ENCODE measurements at places on chromosomes 5 and 9. TPM values are rescaled to one million over a fixed set of nuclear protein-coding genes. Genes with fewer than 3 reads are reported as not detected.

C8G gene
- 7.3 TPM for total RNA-seq

ISL1 gene
- total RNA-seq = not detected

UBAC1 gene
- total RNA-seq = 22.7 TPM

AOPEP gene
- total RNA-seq = 20.6 TPM

AGXT2 gene
- not detected for total RNA-seq

PCDHGC4 gene
- 0.31 TPM for total RNA-seq

LMX1B gene
- total RNA-seq = not detected

PCDHB14 gene
- not detected for total RNA-seq

YTHDC2 gene
- total RNA-seq = 37.7 TPM

SLC12A7 gene
- total RNA-seq = 81.3 TPM

AMBP gene
- not detected for total RNA-seq

GRCh38 chr5:87231037-87231808 lies 36.5 kb upstream of the RASA1 start:
- H3K27ac ChIP-seq = no peak overlapping the region
- H3K4me1 ChIP-seq = peaks cover 4% of the 10 kb centered on the region
- peak; percentile 22 for DNase-seq
- H3K36me3 ChIP-seq = no peaks in the 10 kb centered on the region

DNA sequence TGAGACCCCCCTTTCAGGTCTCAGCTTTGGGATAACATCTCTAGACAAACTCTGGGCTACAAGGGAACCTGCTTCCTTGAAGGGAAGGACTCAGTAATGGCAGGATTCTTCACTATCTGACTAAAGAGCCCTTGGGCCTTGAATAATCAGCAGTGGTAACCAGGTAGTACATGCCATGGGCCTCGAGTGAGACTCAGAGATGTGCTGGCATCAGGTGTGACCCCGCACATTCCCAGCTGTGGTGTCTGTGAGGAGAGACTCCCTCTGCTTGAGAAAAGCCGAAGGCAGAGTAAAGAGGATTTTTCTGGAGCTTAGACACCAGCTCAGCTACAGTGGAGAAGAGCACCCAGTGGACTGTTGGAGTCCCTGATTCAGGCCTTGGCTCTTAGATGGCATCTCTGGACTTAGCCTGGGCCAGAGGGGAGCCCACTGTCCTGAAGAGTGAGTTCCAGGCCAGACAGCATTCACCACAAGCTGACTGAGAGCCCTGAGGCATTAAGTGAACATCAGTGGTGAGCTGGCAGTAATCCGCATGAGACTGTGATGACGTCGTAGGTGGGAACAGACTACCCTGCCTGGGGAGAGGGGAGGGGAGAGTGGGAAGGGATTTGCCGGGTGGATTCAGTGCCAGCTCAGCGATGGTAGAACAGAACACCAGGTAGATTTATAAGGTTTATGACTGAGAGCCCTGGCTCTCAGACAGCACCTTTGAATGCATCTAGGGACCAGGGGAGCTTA lies 5.3 kb upstream of the ZNF782 start:
- H3K4me1 ChIP-seq = peaks cover 3% of the 10 kb centered on the region
- no peak for DNase-seq
- peaks cover 2% of the 10 kb centered on the region for H3K36me3 ChIP-seq
- no peak overlapping the region for H3K4me3 ChIP-seq

- H3K27me3 ChIP-seq = no peaks in the 10 kb centered on the region
- no peaks in the 10 kb centered on the region for H3K36me3 ChIP-seq
- H3K27ac ChIP-seq = no peak overlapping the region
- H3K4me1 ChIP-seq = no peaks in the 10 kb centered on the region
- no peak overlapping the region for H3K4me3 ChIP-seq
- peak; percentile 20 for DNase-seq
Observed at GRCh38 chr5:33423018-33423630, 17.6 kb upstream of the TARS1 start.

- H3K27ac ChIP-seq = no peak overlapping the region
- no peaks in the 10 kb centered on the region for H3K27me3 ChIP-seq
- no peaks in the 10 kb centered on the region for H3K36me3 ChIP-seq
- no peak overlapping the region for H3K4me3 ChIP-seq
- no peak for DNase-seq
- no peaks in the 10 kb centered on the region for H3K4me1 ChIP-seq
Observed at GRCh38 chr9:27799326-27799725, 226.0 kb upstream of the C9orf72 start.

DNA sequence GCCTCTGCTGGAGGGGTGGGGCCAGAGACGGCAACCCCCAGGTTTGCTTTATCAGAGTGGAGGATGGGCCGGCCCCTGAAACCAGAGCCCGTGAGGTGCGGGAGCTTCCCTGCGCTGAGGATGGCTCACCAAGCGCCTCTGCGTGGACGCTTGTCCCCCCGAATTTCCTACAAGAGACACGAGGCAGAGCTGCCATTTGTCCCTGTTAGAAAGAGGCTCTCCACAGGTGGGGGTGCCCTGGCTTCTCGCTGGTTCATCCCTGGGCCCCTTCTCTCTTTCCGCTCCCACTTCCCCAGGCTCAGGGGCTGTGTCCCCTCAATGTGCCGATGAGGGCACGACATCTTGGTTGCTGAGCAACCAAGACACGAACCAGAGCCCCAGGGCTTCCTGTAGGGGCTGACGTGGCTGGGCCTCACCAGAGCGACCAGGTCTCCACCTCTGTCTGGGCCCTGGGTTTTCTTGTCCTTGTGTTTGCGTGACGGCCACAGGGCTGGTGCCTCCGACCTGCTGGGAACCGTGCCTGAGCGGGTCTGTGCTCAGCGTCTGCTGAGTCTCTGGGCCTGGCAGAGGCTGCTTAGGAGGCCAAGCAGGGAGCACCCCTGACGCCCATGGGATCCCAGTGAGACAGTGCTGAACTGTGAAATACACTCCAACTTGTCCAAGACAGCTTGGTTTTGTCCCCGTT lies 119.6 kb upstream of the COL5A1 start:
- no peaks in the 10 kb centered on the region for H3K36me3 ChIP-seq
- H3K4me1 ChIP-seq = no peaks in the 10 kb centered on the region
- DNase-seq = no peak
- no peak overlapping the region for H3K4me3 ChIP-seq
- H3K27me3 ChIP-seq = no peaks in the 10 kb centered on the region

DNA sequence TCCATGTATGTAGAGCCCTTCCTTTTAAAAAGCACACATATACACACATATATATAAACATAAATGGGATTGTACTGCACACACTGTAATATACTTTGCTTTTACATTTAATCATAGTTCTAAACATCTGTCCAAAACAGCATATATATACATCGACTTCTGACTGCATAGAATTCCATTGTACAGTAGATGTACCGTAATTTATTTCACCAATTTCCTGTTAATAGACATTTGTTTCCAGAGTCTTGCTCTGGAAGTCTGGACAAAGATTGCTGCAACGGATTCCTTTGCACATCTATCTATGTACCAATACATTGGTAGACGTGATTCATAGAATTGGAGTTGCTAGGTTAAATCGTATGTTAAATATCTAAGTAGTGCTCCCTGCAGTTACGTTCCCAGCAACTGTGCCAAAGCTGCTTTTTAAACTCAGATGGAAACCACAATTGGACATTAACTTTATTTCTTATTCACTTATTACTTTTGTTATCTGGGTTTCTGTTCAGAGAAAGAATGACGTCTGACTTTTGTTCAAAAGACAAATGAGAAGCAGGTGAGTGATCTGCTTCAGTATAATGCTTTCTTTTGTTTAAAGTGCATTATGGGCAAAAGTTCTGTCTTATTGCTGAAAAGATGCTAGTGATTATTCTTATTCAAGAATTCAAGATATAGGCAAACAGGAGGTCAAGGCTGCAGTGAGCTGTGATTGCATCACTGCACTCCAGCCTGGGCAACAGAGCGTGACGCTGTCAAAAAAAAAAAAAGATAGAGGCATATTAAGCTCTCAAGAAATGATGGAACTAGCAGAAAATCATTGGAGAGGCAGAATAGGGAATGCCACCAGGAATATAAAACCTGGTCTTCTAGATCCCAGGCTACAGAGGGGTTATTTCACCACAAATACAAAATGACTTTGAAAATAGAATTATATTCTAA lies 138.2 kb downstream of the FGF1 start:
- H3K4me1 ChIP-seq = no peaks in the 10 kb centered on the region
- H3K36me3 ChIP-seq = no peaks in the 10 kb centered on the region
- H3K27ac ChIP-seq = no peak overlapping the region
- H3K4me3 ChIP-seq = no peak overlapping the region

DNA sequence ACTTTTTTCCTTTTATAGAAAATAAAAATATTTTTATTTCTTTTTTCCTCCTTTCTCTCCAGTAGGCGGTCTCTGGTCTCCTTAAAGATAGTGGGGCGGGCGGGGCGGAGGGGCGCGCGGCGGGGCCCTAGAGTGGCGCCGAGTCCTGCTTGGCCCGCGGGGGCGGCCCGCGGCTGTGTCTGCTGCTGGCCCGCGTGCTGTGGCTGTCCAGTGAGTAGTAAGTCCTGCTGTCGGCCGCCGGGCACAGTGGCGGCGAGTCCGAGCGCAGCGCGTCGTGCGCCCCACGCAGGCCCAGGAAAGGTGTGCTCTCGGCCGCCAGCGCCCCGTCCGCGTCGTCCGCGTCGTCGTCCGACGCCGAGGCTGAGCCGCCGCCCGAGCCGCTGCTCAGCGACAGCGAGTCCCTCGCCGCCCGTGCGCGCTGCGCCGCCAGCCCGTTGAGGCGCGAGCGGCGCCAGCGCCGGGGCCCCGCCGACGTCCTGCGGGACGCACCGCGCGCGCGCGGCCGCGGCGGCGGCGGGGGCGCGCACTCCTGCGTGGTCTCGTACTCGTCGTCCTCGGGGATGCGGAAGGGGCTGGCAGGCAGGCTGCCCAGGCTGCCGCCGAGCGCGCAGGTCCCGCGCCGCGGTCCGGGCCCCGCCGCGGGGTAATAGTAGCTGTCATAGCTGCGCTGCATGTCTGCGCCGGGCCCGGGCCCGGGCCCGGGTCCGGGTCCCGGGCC lies 52.3 kb downstream of the PSD2 start:
- H3K36me3 ChIP-seq = no peaks in the 10 kb centered on the region
- H3K27ac ChIP-seq = peak overlapping the region; percentile 58
- peaks cover 4% of the 10 kb centered on the region for H3K27me3 ChIP-seq
- H3K4me1 ChIP-seq = peaks cover 14% of the 10 kb centered on the region
- peak overlapping the region; percentile 42 for H3K4me3 ChIP-seq

DNA sequence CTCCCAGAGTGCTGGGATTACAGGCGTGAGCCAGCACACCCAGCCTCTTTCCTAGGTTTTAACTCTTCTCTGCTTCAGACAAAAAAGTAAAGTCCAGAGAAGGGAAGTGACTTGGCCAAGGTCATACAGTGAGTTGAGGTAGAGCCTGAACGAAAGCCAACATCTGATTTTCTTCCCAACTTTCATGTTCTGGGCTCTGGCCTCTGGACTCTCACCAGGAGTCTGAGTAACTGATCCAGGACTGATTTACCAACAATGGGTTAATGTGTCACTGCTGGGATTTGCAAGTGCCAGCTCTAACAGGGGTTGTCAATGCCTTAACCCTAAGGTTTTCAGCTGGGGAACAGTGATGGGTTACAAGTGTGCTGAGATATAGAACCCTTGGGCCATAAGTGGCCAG lies 32.2 kb upstream of the LARP1 start:
- no peaks in the 10 kb centered on the region for H3K27me3 ChIP-seq
- H3K4me1 ChIP-seq = no peaks in the 10 kb centered on the region
- H3K36me3 ChIP-seq = no peaks in the 10 kb centered on the region
- H3K4me3 ChIP-seq = no peak overlapping the region

GRCh38 chr5:95441636-95442035 lies 50.5 kb downstream of the FAM81B start:
- no peaks in the 10 kb centered on the region for H3K36me3 ChIP-seq
- H3K4me3 ChIP-seq = no peak overlapping the region
- peaks cover 2% of the 10 kb centered on the region for H3K27me3 ChIP-seq
- H3K4me1 ChIP-seq = no peaks in the 10 kb centered on the region

DNA sequence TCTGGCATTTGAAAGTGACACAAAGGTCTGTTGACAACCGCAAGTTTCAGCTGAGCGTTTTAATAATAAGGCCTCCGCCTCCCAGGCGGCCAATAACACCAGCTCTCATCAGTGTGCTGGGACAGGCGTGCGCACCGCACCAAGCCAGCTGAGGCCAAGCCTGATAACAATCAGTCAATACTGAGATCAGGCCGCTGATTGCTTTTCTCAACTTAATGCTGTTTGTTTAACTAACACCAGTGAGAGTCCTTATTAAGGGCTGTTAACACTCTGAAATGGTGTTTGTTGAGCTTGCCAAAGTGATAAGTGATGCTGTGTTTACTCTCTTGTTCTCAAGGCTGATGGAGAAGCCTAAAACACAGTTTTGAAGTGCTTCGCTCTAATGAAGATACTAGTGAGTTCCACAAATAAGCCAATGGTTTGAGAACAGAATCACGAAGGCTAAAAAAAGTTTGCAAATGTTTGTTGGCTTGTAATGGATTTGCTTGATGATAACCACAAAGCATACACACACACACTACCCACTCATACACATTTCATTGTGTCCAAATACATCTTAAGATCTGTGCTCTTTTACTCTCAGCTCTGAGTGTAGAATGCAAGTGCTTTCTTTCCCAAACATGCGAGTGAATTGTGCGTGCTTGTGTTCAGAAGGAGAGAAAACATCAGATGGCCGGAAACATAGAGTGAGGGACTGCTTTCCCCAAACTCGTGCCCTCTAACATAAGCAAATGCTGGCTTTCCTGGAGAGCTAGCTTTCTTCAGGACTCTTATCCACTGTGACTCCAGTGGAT lies 330.4 kb upstream of the KLF4 start:
- no peak for DNase-seq
- no peak overlapping the region for H3K4me3 ChIP-seq
- H3K27ac ChIP-seq = no peak overlapping the region
- no peaks in the 10 kb centered on the region for H3K36me3 ChIP-seq
- H3K4me1 ChIP-seq = no peaks in the 10 kb centered on the region
- no peaks in the 10 kb centered on the region for H3K27me3 ChIP-seq

DNA sequence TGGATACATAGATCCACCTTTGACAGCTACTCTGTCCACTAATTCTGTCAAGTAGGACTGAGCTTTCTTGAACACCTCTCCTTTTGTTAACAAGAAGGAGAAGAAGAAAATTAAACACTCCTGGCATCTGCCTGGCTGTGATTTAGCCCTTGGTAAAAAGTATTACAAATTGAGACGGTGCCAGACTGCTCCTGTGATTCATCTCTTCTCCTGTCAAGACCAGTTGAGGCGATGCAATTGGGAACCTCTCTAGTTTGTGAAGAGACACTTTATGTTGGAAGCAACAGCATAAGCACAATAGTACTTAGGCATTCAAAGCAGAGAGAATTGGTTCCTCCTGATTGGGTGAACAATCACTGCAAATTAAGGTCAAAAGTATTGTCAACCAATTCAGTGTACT lies 72.7 kb downstream of the GHR start:
- H3K4me3 ChIP-seq = no peak overlapping the region
- DNase-seq = no peak
- H3K27ac ChIP-seq = no peak overlapping the region
- no peaks in the 10 kb centered on the region for H3K36me3 ChIP-seq
- no peaks in the 10 kb centered on the region for H3K4me1 ChIP-seq

GRCh38 chr5:56763711-56764466 lies 51.5 kb upstream of the MAP3K1 start:
- H3K27me3 ChIP-seq = no peaks in the 10 kb centered on the region
- no peak overlapping the region for H3K27ac ChIP-seq
- no peak overlapping the region for H3K4me3 ChIP-seq
- no peak for DNase-seq
- no peaks in the 10 kb centered on the region for H3K36me3 ChIP-seq
